Amniotic stem cell (primary cell): ENCODE measurements at places on chromosomes 7 and 10.

DNA sequence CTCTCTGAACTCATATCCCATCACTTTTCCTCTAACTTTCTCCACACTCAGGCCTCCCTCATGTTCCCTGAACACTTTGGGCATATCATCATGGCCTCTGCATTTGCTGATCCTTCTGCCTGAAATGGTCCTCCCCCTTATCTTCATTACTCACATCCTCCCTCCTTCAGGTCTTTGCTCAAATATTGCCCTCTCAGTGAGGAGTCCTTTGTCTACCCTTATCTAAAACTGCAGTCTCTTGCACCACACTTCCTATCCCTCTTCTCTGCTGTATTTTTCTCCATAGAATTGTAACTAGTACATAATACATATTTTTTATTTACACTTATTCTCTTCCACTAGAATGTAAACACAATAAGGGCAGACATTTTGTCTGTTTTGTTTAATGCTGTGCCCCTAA is 41.7 kb downstream of the DNAJC1 start:
- DNase-seq = no peak

DNA sequence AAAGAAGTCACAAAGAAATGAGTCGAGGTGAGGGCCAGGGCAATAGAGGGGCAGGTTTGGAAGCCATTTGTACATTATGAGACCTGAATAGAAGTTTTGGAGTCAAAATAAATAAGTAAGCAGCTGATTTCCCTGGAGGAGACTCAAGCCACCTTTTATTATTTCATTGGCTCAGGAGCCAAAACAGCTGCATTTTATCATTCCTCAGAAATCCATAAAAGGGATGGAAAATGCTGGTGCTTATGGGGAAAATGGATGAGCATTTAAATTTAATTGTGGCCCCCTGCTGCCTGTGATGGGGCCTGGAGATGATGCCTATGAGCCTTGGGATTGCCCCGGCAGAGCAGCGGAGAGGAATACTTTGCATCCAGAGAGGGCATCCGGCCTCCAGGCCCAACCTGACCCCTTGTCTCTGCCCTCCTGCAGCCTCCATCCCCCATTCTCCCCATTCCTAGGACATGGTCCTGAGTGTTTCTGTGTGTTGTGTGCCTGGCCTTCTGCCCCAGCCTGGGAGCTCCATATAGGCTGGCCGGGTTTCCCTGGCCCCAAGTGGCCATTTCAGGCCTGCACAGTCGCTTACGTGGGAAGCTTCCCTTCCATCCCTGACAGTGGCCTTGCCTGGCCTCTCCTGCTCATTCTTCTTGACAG is 296.8 kb upstream of the ZMIZ1 start:
- no peak for DNase-seq

DNA sequence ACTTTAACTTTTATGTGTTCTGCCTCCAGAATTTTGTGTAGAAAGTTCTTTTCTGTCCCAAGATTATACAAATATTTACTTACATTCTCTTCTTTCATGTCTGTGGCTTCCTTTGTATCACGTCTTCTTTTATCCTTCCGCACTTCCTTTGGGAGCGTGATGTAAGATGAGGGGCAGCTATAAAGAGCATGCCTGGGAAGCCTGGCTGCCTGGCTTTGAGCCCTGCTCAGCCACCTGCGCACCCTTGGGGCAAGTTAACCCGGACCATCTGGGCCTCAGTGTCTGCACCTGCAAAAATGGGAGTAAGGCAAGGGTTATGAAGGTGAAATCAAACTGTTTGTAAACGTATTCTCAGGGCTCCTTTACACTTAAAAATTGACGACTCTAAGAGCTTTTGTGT is 25.2 kb downstream of the PALD1 start:
- no peak for DNase-seq

DNA sequence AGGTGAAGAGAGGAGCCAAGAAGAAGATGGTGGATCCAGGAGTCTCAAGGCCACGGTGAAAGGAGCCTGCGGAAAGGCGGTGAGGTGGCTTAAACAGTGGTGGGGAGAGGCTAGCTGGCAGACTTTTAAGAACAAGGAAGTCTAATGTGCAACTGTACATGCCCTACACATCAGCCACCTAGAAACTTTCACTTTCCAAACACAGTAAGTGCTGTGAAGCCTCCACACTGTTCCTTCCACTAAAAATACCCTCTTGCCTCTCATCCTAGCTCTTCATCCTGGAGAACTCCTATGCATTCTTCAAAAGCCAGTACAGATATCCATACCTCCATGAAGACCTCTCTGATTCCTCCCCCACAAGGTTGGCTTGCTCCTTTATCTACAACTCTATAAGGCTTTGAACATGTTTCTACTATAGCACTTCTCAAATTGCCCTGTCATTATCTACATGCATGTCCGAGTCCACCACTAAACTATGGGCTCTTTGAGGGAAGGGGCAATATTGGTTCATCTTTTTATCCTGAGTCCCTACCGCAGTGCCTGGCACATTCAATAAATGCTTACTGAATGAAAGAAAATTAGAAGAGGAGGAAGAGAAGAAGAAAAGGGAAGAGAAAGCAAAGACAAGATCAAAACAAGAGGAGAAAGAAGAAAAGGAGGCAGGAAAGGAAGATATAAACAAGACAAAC is 54.2 kb downstream of the DNAJC12 start:
- no peak for DNase-seq

DNA sequence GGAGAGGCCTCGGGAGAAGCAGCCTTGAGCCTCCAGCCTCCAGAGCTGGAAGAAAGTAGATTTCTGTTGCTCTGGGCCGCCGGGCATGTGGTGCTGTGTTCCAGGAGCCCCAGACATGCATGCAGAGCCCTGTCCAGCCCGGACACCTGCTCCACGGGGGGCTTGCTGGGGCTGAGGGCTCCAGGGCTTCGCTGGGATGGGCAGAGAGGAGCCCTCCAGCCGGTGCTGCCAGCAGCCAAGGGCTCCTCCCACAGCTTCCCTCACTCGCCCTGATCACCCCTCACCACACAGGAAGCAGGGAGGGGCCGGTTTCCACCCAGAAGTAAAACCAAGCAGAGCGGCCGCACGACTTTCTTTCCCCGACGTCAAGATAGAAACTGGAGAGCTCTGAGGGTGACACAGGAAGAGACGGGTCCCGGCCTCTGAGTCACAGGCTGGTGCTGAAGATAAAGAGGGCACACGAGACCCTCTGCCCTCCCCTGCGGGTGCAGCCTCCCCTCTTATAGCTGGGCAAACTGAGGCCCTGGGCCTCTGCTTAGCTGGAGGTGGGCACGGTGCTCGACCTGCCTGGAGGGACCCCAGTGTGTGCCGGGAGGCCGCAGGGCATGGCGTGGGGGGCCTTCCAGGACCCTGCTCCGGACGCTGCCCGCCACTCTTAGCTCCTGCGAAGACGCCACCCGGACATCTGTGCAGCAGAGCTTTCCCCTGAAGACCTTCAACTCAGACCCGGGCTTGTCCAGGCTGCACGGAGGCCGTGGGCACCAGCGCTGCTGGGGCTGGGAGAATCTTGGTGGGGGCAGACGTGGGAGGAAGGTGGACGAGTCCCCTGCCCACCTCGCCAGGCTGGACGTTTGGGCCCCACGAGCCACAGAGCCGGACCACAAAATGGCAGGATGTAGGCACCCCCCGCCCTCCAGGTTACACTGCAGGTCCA is 31.1 kb downstream of the ADAP1 start:
- no peak for DNase-seq

- DNase-seq = no peak
Measured at GRCh38 chr7:63887031-63887430, 111.6 kb upstream of the ZNF722 start.

- no peak for DNase-seq
Measured at GRCh38 chr7:71266912-71267311, 135.0 kb downstream of the GALNT17 start.

- DNase-seq = no peak
Measured at GRCh38 chr10:48533951-48534720, 70.7 kb downstream of the ARHGAP22 start.

DNA sequence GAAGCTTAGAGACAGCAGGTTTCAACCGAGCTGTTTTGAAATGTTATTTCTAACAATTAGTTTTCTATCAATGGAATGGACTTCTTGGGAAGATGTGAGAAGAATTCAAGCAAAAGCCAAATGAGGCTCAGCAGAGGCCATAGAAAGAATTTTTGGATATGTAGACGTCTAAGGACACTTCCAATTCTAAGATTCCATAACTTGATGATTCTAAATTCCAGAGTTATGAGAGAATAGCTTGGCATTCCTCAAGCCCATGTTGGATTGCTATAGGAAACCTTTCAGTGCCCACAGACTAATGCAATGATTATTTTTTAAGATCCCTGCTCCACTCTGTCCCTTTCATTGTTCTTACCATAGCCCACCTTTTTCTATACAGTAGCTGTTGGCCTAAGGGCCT is 77.2 kb upstream of the PALS2 start:
- no peak for DNase-seq

DNA sequence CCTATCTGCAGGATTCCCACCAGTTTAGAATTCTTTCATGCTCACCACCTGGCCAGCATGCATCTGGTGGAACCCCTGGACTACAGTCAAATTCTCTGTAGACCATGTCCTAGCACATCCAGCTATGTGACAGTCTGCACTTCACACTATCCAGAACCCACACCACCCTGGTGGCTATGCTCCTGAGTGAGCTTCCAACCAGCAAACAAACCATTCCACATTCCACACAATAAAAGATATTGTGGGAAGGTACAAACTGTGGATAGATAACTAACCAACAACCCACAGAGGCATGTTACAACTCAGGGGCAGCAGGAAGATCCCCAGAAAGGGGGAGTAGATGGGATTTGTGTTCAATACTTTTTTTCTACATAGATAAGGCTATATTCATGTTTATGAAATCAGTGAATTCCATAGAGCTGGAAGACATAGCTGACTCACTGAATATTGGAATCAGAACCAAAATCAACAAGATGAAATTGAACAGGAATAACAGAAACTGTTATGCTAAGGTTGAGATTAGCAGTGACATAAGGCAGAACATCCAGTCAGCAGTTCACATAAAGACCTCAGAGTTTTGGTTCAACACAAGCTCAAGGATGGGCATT is 72.5 kb downstream of the LRRC17 start:
- no peak for DNase-seq

GRCh38 chr10:46223626-46224413 is 63.0 kb upstream of the ANTXRL start:
- DNase-seq = no peak

DNA sequence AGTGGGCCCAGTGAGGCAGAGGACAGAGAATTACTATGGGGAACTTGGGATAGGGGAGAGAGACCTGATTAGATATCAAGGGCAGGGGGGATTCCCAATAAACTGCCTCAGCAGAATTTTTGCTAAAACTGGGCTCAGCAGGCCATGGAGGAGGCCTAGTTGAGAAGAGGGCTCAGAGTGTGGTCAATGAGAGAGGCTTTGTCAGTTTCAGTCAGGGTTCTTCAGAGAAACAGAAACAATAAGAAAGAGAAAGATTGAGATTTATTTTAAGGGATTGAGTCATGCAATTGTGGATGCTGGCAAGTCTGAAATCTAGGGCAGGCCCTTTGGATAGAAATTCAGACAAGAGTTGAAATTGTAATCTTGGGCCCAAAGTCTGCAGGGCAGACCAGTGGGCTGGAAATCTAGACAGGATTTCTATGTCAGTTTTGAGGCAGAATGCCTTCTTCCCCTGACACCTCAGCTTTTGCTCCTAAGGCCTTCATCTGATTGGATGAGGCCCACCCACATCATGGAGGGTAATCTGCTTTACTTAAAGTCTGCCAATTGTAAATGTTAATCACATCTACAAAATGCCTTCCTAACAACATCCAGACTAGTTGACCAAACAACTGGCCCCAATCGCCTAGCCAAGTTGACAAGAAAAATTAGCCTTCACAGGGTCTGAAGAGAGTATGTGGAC is 33.5 kb upstream of the CCSER2 start:
- no peak for DNase-seq

DNA sequence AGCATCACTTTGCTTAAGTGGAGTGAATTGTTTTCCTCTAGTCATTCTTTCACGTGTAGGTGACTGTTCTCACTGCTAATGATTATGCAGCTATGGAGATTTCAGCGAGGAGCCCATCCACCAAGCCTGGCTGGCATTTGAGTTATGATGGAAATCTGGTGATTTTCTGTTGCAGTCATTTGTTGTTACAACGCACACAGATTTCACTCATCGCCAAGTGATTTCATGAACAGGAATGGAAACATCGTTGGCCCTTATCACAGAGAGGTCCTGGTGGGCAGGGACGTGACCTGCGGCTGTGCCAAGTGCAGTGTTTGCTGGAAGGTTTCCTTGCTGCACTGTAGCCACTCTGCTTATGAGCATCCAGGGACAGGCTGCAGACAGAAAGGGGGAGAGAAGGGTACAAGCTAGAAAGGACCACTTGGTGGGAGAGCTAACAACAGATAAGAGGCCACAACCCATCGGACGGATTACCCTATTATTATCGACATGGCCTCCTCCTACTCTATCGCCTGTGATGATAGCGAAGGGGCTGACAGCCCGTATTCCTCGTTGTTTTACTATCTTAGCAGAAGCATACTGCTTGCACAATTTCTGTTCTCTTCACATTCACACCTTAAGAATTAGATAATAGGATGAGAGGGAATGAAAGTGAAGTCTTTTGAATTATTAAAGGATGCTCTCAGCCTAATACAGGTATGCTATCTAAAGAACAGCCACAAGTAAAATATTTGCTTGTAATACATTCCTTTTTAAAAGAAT is 99.0 kb upstream of the PITRM1 start:
- DNase-seq = no peak

DNA sequence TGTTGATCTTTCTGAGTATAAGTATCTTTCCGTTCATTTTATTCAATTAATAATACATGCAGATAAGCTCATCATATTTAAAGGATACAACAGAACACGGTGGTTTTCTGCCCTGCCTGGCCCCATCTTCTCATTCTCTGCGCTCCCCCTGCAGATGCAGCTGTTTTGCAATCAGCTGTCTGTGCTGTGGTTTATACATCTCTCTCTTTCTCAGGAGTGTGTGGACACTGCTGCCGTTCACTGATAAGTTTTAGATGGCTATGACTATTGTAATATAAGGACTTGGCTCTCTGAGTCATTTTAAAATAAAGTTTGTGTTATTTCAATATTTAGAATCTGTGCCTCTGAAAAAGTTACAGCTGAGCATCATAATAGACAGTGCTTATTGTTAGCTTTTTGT is 54.5 kb downstream of the CUL1 start:
- no peak for DNase-seq

DNA sequence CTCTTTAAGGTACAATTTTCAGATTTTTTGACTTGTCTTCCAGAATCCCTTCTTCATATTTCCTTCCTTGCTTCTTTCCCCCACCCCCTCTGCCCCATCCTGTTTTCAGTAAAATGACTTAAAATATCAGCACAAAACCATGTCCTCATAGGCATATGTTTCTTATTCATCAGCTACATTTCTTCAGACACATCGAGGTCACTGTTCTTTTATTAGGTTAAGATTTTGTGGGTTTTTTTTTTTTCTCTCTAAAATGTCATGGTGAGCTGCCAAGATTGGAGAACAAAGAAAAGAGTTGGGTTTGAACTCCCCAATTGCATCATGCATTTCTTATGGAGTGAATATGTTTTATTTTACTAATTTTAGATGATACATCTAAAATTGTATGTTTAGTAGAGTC is 35.8 kb downstream of the LAMB4 start:
- no peak for DNase-seq

DNA sequence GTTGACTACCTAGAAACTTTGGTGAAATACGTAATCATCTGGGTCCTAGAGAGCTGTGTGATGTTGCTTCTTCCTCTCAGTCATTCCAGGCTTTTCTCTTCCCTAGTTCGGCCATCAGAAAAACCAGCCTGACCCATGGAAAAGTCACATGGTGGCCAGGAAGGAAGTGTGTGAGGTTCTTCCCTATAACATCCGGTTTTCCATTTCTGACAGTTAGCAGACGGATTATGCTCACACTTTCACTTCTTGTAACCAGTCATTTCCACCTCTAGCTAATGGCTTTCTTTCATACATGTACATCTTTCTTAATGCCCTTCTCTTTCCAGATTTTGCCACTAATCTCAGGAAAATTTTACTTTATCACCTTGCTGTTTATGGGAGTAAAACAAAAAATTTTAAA is 110.0 kb upstream of the GLCCI1 start:
- no peak for DNase-seq
